ENCODE measurements at places on chromosomes 6 and 20. TPM values are rescaled to one million over a fixed set of nuclear protein-coding genes. Genes with fewer than 3 reads are reported as not detected.

- DNase-seq = no peak
Measured at GRCh38 chr6:44556046-44556445, 168.5 kb downstream of the CDC5L start.

DNA sequence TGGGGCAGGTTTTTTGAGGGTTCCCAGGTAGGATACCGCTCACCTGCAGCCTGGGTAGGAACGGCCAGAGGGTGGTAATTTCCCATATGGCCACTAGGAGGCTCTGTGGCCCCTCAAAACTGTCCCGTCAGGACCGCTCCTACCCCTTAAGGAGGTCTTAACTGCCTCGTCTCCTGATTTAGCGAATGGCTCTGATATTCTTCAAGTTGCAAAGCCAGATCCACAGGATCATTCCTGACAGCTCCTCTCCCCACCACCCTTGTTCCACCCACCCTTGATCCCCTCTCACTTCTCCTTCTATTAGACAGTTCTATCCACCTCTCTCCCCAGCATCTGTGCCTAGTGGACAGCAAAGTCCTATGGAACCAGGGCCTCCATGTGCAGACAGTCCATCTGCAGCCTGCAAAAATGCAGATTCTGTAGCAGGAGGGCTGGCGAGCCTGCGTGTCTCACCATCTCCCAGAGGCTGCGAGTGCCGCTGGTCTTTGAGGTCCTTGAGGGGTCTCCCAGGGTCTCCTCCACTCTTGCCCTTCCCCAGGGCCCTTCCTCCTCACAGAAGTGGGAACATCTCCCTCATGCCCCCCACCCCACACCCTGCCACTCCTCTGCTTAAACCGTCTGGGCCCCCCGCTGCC is 34.3 kb upstream of the ZBP1 start:
- peak; percentile 55 for DNase-seq

DNA sequence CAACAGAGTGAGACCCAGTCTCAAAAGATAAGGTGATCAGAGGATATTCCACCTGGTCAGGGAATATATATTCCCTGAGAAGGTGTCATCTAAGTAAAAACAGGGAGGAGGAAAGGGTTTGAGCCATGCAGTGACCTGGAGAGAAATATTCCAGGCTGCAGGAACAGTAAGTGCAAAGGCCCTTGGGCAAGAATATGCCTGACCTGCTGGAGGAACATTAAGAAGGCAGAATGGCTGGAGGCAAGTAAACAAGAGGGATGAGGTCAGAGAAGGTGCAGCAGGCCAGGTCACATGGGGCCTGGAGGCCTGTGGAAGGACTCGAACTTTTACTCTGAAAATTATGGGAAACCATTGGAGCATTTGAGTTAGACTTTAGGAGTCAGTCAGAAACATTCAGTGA is 6.7 kb downstream of the DEF6 start:
- DNase-seq = no peak

Gene MACROD2
- 4.2 TPM for total RNA-seq

Gene CASS4
- 0.40 TPM for total RNA-seq

Gene RPP21
- total RNA-seq = 25.4 TPM

Gene MEI4
- 0.73 TPM for total RNA-seq
